ENCODE measurements at places on chromosomes 13 and 19.

DNA sequence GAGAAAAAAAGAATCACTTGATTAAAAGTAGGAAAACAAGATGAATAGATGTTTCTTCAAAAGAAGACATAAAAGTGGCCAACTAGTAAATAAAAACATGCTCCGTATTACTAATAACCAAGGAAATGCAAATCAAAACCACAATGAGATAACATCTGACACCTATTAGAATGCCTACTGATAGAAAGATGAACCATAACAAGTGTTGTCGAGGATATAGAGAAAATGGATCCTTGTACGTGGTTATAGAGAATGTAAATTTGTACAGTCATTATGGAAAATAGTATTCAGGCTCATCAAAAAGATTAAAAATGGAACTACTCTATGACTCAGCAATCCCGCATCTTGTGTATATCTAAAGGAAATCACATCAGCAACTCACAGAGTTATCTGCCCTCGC, 415.8 kb upstream of the SLITRK5 start:
- DNase-seq, result no peak

GRCh38 chr13:42028113-42028799, 20.2 kb upstream of the DGKH start:
- DNase-seq, result no peak

GRCh38 chr13:89966524-89966923, 1381.0 kb upstream of the MIR17HG start:
- DNase-seq, result no peak

- peak; percentile 75 for DNase-seq
These were observed 42.6 kb downstream of the ZNF627 start for GRCh38 chr19:11639602-11640471.

- DNase-seq, result no peak
These were observed 1787.3 kb downstream of the SLITRK5 start for GRCh38 chr13:89458456-89458855.

GRCh38 chr13:74046431-74046830, 87.8 kb downstream of the KLF12 start:
- no peak for DNase-seq

DNA sequence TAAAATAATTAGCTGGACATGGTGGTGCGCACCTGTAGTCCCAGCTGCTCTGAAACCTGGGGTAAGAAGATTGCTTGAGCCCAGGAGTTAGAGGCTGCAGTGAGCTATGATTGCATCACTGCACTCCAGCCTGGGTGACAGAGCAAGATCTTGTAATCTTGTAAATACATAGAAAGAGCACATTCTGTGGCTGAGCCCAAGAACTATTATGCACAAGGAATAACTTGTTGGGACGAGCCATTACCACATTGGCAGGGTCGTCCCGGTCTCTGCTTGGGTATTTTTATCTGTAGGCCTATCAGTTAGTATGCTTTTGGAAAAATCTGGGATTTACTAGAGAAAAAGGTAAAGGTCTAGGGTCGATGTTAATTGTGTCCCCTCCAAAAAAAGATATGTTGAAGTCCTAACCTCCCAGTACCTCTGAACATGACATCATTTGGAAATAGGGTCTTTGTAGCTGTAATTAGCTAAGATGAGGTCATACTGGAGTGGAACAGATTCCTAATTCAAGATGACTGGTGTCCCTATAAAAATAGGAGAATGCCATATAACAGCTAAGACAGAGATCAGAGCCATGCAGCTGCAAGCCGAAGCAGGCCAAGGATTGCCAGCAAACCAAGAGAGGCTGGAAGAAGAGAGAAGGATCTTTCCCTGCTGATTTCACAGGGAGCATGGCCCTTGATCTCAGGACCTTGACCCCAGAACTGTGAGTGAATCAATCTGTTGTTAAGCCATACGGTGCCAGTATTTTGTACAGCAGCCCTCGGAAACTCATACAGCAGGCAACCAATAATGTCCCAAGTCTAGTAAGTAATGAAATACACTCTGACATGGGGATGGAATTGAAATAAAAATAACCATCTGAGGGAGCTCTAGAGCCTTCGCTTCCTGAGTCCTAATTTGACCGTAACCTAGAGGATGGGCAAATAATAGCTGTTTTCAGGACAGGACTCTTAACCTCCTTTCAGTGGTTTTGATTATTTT, 77.0 kb downstream of the TM9SF2 start:
- no peak for DNase-seq

DNA sequence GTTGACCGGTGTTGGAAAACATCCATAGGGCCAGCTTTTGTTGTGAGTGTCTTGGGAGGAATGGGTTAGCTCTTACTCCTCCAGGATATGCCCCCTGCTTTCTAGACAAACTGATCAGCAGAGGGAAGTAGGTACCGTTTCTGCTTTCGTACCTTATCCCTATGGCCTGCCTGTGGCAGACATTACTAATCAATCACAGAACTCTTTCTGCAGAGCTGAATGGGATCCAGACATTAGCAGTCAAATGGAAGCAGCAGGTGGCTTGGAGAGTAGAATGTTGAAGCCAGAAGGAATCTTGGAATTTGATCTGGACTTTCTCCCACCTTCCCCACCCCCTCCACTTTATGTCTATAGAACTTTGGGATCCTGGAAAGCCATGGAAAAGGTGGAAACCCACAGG, 17.1 kb downstream of the NWD1 start:
- DNase-seq, result no peak

DNA sequence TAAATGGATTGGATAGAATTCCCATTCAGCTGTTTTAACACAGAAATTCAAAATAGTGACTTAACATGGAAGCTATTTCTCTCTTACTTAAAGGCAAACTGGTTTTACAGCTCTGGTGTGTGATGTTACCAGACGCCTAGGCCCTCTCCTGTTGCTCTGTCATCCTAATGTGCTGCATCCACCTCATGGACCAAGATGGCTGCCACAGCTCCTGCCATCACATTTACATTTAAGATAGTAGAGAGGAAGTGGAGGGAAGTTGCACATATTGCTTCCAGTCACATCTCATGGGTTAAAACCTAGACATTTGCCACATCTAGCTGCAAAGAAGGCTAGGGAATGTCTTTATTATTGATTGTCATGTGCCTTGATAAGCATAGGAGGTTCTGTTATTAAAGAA, 157.5 kb downstream of the OXGR1 start:
- no peak for DNase-seq

DNA sequence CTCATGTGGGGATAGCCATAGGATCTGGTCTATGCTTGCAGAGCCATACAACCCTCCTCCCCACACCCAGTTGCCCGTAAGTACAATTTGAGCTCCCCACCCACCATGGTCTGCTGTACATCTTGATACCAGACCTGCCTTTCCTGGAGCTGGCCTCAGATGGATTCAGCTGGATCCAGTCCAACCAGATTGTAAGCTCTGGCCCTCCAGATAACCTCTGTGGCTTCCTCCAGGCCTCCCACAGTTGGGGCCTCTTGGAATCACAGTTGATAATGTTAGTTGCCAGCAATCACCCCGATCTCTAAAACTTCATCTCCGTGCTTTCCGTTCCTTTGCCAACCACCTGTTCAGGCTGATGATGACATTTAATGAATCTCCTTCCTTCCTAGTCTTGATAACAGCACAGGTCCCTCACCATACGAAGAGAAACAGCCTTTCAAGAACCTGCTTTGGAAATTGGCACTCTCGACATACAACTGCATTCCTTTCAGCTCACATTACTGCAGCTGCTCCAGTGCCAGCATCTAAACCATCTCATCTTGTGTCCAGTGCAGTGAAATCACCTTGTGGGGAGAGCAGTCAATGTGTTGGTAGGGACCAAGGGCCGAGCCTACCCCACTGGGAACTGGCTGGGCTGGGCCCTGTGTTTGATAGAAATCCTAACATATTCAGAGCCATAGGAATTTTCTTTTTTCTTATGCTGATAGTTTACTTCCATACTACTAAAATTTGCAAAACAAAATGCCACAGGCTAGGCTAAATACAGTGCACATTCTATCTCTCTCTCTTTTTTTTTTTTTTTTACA, 15.1 kb upstream of the FOXO1 start:
- no peak for DNase-seq

- no peak for DNase-seq
These were observed 904 bp upstream of the SOX1 start for GRCh38 chr13:112065867-112066623.

- DNase-seq, result no peak
These were observed 224.4 kb upstream of the HTR2A start for GRCh38 chr13:47121092-47121763.

DNA sequence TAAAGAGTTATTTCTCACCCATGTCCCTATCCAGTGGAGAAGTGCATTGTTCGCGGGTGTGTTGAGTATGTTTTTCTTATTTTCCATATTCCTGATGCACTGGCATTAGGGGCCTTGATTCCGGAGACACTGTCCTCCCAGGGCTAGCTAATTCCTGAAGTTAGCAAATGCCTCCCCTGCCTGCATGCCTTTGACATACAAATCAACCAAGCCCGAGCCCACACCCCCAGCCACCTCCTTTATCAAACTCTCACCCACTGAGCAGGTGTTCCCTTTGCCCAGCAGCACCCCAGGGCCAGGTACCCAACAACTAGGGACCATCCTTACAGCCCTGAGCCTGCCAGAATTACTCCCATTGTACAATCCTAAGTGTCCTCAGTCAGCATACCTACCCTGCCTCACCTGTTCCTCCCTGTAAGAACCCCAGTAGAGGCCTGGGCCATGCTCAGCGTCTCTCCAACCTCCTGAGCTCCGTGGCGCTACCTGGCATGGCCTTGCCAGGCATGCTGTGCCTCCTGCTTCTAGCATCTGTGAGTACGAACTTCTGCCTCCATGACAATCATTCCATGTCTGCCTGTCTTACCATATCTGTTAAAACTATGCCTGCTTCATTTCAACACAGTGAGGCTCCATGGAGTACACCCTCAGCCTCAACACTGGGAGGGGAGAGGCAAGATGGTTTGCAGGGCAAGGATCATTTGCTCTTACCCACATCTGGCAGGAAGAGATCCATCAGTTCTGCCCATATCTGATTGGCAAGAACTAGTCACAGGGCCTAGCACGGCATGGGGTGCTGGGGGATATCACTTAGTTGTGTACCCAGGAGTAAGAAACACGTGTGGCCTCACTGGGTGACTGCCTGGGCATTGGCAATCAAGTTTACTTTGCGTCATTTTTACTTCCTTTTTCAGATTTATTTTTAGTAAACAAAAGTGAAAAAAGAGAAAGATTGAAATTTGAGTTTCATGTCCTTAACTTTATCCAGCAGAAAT, 203.9 kb downstream of the SHISA2 start:
- DNase-seq, result no peak

DNA sequence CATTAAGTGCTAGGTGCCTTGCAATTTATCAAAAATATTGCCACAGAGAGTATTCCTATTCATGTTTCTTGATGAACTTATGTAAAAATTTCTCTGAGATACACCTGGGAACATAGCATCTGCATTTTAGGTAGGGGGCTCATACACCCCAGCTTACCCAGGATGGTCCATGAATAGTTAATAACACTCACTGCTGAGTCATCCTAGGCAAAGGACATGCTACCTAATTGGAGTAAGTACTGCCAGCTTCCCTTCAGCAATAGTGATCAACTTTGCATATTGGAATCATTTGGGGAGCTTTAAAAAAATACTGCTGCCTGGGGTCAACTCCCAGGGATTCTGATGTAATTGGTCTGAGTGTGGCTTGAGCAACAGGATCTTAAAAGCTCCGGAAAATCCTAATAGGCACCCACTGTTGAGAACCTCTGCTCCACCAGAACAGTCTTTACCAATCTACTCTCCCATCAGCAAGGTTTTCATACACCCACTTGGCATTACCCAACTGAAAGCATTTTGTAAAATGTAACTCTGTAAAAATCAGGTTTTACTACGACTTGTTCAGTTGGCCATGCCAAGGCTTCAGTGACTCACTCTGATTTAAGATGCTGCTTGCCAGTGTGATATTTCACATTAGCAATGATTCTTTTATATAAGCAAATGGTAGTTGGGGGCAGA, 67.2 kb upstream of the FNDC3A start:
- DNase-seq, result peak; percentile 8

DNA sequence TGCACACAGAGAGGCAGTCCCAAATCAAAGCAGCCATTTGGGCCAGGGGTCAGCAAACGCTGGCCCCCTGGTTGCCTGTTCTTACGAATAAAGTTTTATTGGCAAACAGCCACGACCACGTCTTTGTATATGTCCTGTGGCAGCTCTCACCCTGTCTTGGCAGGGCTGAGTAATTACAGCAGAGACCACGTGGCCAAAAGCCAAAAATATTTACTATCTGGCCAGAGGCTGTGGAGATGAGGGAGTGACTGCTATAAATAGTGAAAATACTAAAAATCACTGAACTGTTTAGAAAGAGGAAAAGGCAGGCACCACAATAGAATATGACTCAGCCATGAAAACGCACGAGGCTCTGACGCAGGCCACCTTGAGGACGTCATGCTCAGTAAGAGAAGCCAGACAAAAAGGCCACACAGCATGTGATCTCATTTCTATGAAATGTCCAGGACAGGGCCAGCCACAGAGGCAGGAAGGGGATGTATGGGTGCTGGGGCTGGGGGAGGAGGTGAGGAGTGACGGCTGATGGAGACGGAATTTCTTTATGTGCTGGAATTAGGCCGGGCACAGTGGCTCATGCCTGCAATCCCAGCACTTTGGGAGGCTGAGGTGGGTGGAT, 29.4 kb downstream of the SMIM24 start:
- no peak for DNase-seq

DNA sequence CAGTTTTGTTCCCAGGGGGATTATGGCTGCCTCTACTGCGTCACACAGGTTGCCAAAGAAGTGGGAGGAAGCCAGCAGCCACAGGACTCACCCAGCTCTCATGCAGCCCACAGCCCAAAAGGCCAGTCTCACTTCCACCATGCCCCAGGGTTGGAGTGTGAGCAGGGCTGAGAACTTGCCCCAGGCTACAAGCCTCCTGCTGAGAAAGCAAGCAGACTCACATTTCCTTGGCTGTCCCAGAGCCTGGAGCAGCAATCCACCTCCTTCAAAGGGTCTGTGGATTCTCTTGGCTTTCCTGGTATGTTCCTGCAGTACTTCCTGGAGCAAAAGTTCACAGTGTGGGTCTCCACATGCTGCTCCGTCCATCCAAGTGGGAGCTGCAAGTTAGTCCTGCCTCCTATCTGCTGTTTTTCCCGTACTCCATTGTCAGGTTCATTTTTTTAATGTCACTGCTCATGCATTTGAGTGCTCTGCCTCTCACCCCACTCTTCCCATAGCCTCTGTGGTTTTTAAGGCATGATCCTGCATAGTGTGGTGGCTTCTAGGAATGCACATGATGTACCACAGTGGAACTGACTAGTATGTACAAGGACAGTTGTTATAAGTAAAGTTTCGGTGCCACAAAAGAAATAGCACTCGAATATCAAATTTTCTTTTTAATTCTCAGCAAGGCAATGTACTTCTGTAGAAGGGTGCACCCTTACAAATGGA, 56.2 kb upstream of the ARHGEF7 start:
- DNase-seq, result no peak

- no peak for DNase-seq
These were observed 25.8 kb downstream of the FAAP24 start for GRCh38 chr19:32997716-32998355.

GRCh38 chr19:19447536-19448237, 42.2 kb downstream of the GATAD2A start:
- no peak for DNase-seq

Data from anterior cingulate cortex (tissue), 58 donors.